GM10248 (cell line): ENCODE measurements at places on chromosomes 5 and 9.

- no peak for DNase-seq
Measured at GRCh38 chr9:13181652-13182051, 97.8 kb downstream of the MPDZ start.

DNA sequence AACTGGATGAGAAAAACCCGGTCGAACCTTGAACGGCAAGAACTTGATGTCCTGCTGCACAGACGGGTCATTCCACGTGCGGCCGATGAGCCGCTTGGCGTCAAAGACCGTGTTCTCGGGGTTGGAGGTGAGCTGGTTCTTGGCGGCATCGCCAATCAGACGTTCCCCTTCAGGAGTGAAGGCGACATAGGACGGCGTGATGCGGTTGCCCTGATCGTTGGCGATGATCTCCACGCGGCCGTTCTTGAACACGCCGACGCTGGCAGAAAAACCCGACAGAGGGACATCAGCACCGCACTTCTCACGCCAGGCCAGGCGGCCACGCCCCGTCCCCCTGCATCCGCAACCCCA, 519 bp downstream of the HSPA5 start:
- no peak for DNase-seq

GRCh38 chr9:109791003-109791677, 11.1 kb downstream of the PALM2AKAP2 start:
- DNase-seq: no peak

GRCh38 chr9:94135222-94135621, 51.0 kb downstream of the PTPDC1 start:
- no peak for DNase-seq

- no peak for DNase-seq
Measured at GRCh38 chr9:132894346-132894745, 15.6 kb downstream of the SPACA9 start.

DNA sequence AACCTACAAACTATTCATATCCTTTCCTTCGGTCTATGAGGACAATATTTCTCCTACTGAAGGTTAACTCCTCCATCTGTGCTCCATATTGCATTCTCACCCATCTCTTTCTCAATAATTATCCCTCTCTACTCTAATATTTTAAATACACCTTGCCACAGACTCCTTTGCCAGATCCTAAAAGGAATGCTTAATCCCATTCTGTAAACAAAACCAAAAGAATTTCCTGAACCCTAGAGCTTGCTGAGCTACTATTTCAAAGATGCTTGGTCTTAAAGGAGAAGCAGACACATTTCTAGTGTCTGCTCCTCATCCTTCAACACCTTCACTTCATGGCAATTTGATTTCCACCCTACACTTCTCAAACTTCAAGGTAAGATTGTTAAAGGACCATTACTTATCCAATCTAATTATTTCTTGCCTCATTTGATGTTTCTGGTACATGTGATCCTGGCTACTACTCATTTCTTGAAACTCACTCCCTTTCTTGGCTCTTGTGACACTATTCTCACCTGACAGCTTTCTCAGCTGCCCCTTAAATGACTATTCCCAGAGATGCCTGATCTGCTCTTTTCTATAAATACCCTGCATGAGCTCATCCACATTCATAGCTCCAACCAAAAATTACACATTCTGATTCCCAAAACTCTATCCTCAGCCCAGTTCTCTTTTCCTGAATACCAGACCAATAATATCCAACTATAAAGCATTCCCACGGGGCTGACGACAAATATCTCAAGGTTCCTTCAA, 20.2 kb downstream of the HOMER1 start:
- no peak for DNase-seq
